ENCODE measurements at places on chromosomes 11 and 22. TPM values are rescaled to one million over a fixed set of nuclear protein-coding genes. Genes with fewer than 3 reads are reported as not detected.

Gene UBE2L3
- total RNA-seq, result 68.3 TPM

Gene TREH
- not detected for total RNA-seq

Gene SCN2B
- total RNA-seq, result 0.15 TPM

Gene OR51I1
- total RNA-seq, result not detected

Gene C22orf31
- total RNA-seq, result not detected

Gene PEX26
- 18.8 TPM for total RNA-seq

Gene FDX1
- total RNA-seq, result 16.9 TPM

Gene CCDC73
- not detected for total RNA-seq

Gene NLRP14
- total RNA-seq, result not detected

Gene APOBEC3F
- 5.1 TPM for total RNA-seq

Gene MFRP
- not detected for total RNA-seq

Gene SLC1A2
- total RNA-seq, result under 0.01 TPM

Gene PKP3
- 1.9 TPM for total RNA-seq

Gene IFITM10
- not detected for total RNA-seq

Gene PRR5L
- 1.2 TPM for total RNA-seq

Gene IGF2
- 19.8 TPM for total RNA-seq

Gene MPEG1
- total RNA-seq, result not detected

Gene LRRC10B
- total RNA-seq, result not detected

Gene MMP13
- total RNA-seq, result not detected

Gene TMEM179B
- total RNA-seq, result 57.7 TPM

Gene MYOD1
- total RNA-seq, result not detected

Gene DEUP1
- not detected for total RNA-seq

Gene TESMIN
- 3.4 TPM for total RNA-seq

Gene SMC1B
- not detected for total RNA-seq

Gene SHISAL1
- 0.15 TPM for total RNA-seq

Gene BTBD18
- total RNA-seq, result not detected

Gene USP35
- total RNA-seq, result 7.4 TPM

Gene OR2AG1
- not detected for total RNA-seq

Gene CSRP3
- not detected for total RNA-seq

Gene TECTA
- under 0.01 TPM for total RNA-seq

Gene MYBPC3
- total RNA-seq, result not detected

Gene CSF2RB
- total RNA-seq, result not detected

Gene TTC12
- total RNA-seq, result 6.2 TPM

Gene GRIK4
- total RNA-seq, result not detected

Gene RIMBP3C
- 0.15 TPM for total RNA-seq

Gene TTC9C
- 29.6 TPM for total RNA-seq

Gene ADSL
- total RNA-seq, result 162 TPM

Gene UPK3A
- total RNA-seq, result not detected

Gene FXYD2
- total RNA-seq, result 0.15 TPM

Gene FGF4
- not detected for total RNA-seq

Gene TRPC6
- total RNA-seq, result 1.5 TPM

Gene PKDREJ
- not detected for total RNA-seq

Gene TSSK2
- not detected for total RNA-seq

Gene CNTN5
- total RNA-seq, result not detected

Gene OR56B4
- total RNA-seq, result not detected

Gene PATE3
- total RNA-seq, result not detected

Gene KCNK7
- not detected for total RNA-seq

Gene TOLLIP
- 27.8 TPM for total RNA-seq

Gene NXPE2
- total RNA-seq, result not detected

Gene SLCO2B1
- total RNA-seq, result not detected

Gene CARD16
- 30.8 TPM for total RNA-seq

Gene CDON
- total RNA-seq, result 1.8 TPM

Gene OR51L1
- total RNA-seq, result not detected

Gene TMPRSS4
- total RNA-seq, result not detected

Gene AMOTL1
- total RNA-seq, result 19.2 TPM

Gene OR52N1
- total RNA-seq, result not detected
